ENCODE measurements at places on chromosomes 7 and 10. TPM values are rescaled to one million over a fixed set of nuclear protein-coding genes. Genes with fewer than 3 reads are reported as not detected.

The GIMAP2 gene
- not detected for total RNA-seq

The RBP3 gene
- not detected for total RNA-seq

The SLC13A1 gene
- not detected for total RNA-seq

The HMX2 gene
- not detected for total RNA-seq
